ENCODE measurements at places on chromosomes 5 and 9. TPM values are rescaled to one million over a fixed set of nuclear protein-coding genes. Genes with fewer than 3 reads are reported as not detected.

Gene GDNF
- total RNA-seq: not detected

Gene ZNF354C
- total RNA-seq: 5.6 TPM

Gene GOLPH3
- 62.5 TPM for total RNA-seq

Gene DPYSL3
- 64.7 TPM for total RNA-seq

Gene PCDHB4
- 0.33 TPM for total RNA-seq

Gene SPINK7
- total RNA-seq: not detected

Gene STPG3
- total RNA-seq: not detected

Gene SNX18
- 22.5 TPM for total RNA-seq

Gene EFNA5
- 30.7 TPM for total RNA-seq

Gene ERGIC1
- total RNA-seq: 139 TPM

Gene TNFSF8
- total RNA-seq: not detected

Gene TOR4A
- total RNA-seq: 58.3 TPM

Gene MEIKIN
- not detected for total RNA-seq

Gene ANKRD31
- 0.10 TPM for total RNA-seq

Gene CWC27
- total RNA-seq: 16.8 TPM

Gene C1QTNF2
- total RNA-seq: 0.10 TPM

Gene TSSK1B
- under 0.01 TPM for total RNA-seq

Gene OGN
- not detected for total RNA-seq

Gene TAS2R1
- total RNA-seq: not detected

Gene FOXD4L3
- not detected for total RNA-seq

Gene MAP3K1
- 29.7 TPM for total RNA-seq

Gene TERT
- not detected for total RNA-seq

Gene KCNMB1
- not detected for total RNA-seq

Gene RBM22
- total RNA-seq: 38.2 TPM

Gene PCDHGA7
- 4.6 TPM for total RNA-seq

Gene OTP
- total RNA-seq: not detected

Gene TMEM215
- total RNA-seq: under 0.01 TPM

Gene ADGRD2
- total RNA-seq: not detected

Gene IL4
- not detected for total RNA-seq

Gene NTNG2
- 0.10 TPM for total RNA-seq

Gene ABITRAM
- 7.8 TPM for total RNA-seq

Gene SLCO4C1
- not detected for total RNA-seq

Gene RAPGEF1
- total RNA-seq: 106 TPM

Gene ARID3C
- total RNA-seq: 0.33 TPM

Gene DNAJC18
- 8.7 TPM for total RNA-seq

Gene SLC34A1
- total RNA-seq: not detected

Data from vein endothelial cell (primary cell).